ENCODE measurements at places on chromosomes 7 and 10. TPM values are rescaled to one million over a fixed set of nuclear protein-coding genes. Genes with fewer than 3 reads are reported as not detected.
A peak's percentile ranks its signal among the peaks of the same experiment; 100 is the strongest.

DNA sequence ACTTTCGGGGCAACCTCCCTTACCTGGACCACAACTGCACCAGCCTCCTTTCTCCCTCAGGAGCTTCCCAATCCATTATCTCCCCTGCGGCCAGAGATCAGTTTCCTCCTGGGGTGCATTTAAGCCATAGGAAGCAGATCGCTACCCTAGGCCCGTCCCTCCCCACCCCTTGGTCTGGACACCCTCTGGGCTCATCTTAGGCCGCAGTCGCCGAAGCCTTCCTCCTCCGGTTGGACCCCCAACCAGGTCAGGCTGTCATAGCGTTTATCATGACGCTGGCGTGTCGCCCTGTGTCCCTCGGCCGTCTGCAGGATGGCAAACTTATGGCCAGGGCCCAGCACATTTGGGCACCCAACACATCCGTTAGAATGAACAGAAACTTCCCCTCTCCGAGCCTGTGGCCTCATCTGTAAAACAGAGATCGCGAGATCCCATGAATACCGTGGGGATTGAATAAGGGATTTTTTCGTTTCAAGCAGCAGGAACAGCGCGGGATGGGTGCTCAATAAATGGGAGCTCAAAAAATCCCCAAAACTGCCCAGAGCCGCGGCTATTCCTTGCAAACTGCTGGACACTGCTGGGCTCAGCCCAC, 669 bp upstream of the AP5Z1 start:
- peaks cover 4% of the 10 kb centered on the region for H3K4me1 ChIP-seq
- peak; percentile 75 for DNase-seq
- H3K27me3 ChIP-seq = no peaks in the 10 kb centered on the region
- peaks cover 5% of the 10 kb centered on the region for H3K36me3 ChIP-seq
- H3K4me3 ChIP-seq = peak overlapping the region; percentile 83

GRCh38 chr7:127618775-127619174, 833 bp upstream of the PAX4 start:
- peaks cover 81% of the 10 kb centered on the region for H3K27me3 ChIP-seq
- H3K36me3 ChIP-seq = no peaks in the 10 kb centered on the region
- H3K4me3 ChIP-seq = no peak overlapping the region
- H3K4me1 ChIP-seq = 0 out of 2 replicates have a peak, but pooled peaks cover 2% of the 10 kb centered on the region
- no peak for DNase-seq
- H3K27ac ChIP-seq = no peak overlapping the region

- H3K4me3 ChIP-seq = no peak overlapping the region
- H3K27me3 ChIP-seq = no peaks in the 10 kb centered on the region
- no peak for DNase-seq
- no peaks in the 10 kb centered on the region for H3K36me3 ChIP-seq
- no peaks in the 10 kb centered on the region for H3K4me1 ChIP-seq
- H3K27ac ChIP-seq = no peak overlapping the region
These were observed 70.1 kb upstream of the RAB11FIP2 start for GRCh38 chr10:118116715-118117449.

DNA sequence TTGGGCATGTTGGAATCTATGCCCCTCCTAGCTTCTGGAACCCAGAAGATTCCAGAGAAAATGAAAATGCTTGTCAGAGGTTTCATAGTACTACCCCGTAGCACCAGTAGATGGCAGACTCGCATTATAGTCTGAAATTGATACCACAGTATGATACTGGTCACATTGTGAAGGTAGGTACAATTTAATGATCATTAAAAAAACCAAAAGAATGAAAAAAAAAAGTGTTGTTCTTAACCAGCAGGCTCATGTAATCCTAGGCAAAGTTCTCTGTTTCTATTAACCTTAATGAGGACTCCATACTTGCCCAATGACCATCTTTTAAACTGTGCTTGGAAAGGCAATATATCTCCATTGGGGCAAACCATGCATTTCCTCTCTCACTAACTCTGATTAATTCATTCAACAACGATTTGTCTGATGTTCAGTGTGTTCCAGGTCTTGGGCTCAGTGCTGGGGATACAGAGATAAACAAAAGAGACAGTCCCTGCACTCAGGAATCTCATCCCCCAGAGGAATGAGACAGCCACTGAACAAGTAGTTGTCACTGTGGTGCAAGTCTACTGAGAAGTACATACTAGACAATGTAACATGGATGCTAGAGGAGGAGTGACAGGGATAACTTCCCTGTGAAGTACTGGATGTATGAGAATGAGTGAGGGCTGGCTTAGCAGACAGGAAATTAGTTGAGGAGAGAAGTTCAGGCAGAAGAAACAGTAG, 223.5 kb upstream of the PHYHIPL start:
- no peak overlapping the region for H3K27ac ChIP-seq
- peak; percentile 42 for DNase-seq
- H3K27me3 ChIP-seq = peaks cover 12% of the 10 kb centered on the region
- no peak overlapping the region for H3K4me3 ChIP-seq
- no peaks in the 10 kb centered on the region for H3K36me3 ChIP-seq
- no peaks in the 10 kb centered on the region for H3K4me1 ChIP-seq

DNA sequence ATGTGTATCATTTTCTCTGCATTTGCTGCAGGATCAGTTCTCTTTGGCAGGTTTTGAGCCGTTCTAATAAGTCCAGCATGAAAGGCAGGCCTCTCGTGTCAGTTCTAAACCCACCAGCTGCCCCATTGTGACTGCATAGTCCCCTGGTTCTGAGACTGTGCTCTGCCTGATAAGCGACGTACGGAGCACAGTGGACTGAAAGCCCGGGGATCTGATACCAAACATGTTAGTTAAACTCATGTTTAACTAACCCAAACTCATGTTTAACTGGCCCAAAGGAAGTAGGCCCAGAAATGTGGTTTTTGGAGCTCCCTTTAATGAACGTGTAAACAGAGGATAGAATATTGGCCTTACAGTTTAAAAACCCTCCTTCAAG, 98.0 kb upstream of the PDCD4 start:
- no peak overlapping the region for H3K27ac ChIP-seq
- H3K36me3 ChIP-seq = no peaks in the 10 kb centered on the region
- H3K4me3 ChIP-seq = no peak overlapping the region
- no peak for DNase-seq

GRCh38 chr7:143223784-143224183, 1.9 kb downstream of the TAS2R40 start:
- no peaks in the 10 kb centered on the region for H3K36me3 ChIP-seq
- H3K4me3 ChIP-seq = no peak overlapping the region
- H3K27me3 ChIP-seq = peaks cover 28% of the 10 kb centered on the region
- no peak for DNase-seq
- H3K27ac ChIP-seq = no peak overlapping the region

DNA sequence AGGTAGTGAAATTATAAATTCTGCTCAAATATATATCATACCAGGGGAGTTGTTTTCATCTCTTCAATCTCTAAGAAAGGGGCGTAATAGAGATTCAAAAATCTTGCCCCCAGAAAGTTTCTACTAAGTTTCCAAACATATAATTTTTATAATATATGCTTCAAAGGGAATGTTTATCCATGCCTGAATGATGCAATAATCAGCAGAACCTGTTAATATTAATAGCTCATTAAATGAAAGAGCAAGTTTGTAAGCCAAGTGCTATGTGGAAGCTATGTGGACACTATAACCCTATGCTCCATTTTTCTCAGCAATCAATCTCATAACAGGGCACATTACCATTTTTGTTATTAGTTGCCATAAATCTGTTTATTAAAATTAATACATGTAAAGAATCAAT, 25.3 kb downstream of the VPS41 start:
- H3K36me3 ChIP-seq = no peaks in the 10 kb centered on the region
- no peaks in the 10 kb centered on the region for H3K4me1 ChIP-seq
- H3K27me3 ChIP-seq = no peaks in the 10 kb centered on the region
- no peak for DNase-seq
- H3K27ac ChIP-seq = no peak overlapping the region

- no peaks in the 10 kb centered on the region for H3K36me3 ChIP-seq
- H3K4me1 ChIP-seq = no peaks in the 10 kb centered on the region
- no peak overlapping the region for H3K27ac ChIP-seq
- no peak overlapping the region for H3K4me3 ChIP-seq
These were observed 116.1 kb upstream of the PALS2 start for GRCh38 chr7:24457219-24457558.

Gene GET4
- 10.6 TPM for total RNA-seq

Gene PKD2L1
- total RNA-seq = not detected

Gene ACHE
- total RNA-seq = not detected

- no peak for DNase-seq
- no peak overlapping the region for H3K27ac ChIP-seq
- no peaks in the 10 kb centered on the region for H3K4me1 ChIP-seq
- no peak overlapping the region for H3K4me3 ChIP-seq
These were observed 39.8 kb downstream of the ELFN1 start for GRCh38 chr7:1709900-1710299.

GRCh38 chr10:60646966-60647796, 131.1 kb upstream of the CDK1 start:
- no peak overlapping the region for H3K4me3 ChIP-seq
- DNase-seq = peak; percentile 69
- H3K27ac ChIP-seq = no peak overlapping the region

GRCh38 chr7:144534655-144535395, 131.3 kb upstream of the NOBOX start:
- no peak overlapping the region for H3K4me3 ChIP-seq
- H3K27me3 ChIP-seq = no peaks in the 10 kb centered on the region
- H3K27ac ChIP-seq = no peak overlapping the region
- H3K4me1 ChIP-seq = no peaks in the 10 kb centered on the region
- DNase-seq = no peak

Gene CYP26C1
- under 0.01 TPM for total RNA-seq

DNA sequence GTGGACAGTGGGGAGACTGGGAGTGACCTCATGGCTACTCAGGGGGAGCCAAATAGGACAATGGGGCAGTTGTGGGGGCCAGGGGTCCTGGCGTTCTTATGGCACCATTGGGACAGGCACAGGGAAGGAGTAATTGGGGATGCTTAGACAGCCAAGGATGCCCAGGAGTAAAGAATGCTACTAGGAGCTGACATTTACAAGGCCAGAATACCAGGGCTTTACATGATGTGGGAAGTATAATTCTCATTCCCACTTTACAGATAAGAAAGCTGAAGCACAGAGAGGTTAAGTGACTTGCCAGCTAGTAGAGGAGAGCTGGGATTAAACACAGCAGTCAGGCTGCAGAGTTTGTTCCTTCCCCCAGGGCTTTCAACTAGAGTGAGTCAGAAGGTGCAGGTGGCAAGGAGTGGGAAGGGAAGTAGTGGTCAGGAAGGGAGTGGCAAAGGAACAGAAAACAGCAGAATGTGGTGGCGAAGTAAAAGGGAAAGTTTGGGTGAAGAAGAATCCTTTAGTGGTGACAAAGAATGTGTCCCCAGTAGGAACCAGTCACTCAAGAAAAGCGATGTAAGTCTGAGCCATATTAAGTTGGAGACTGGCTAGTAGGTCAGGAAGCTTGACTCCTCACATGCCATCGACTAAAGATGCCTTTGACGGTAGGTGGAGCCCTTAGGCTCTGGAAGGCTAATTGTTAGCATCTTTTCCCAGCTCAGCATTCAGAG, 32.8 kb downstream of the CPVL start:
- H3K4me3 ChIP-seq = no peak overlapping the region
- no peak for DNase-seq
- H3K27ac ChIP-seq = no peak overlapping the region
- no peaks in the 10 kb centered on the region for H3K4me1 ChIP-seq
- peaks cover 4% of the 10 kb centered on the region for H3K27me3 ChIP-seq

DNA sequence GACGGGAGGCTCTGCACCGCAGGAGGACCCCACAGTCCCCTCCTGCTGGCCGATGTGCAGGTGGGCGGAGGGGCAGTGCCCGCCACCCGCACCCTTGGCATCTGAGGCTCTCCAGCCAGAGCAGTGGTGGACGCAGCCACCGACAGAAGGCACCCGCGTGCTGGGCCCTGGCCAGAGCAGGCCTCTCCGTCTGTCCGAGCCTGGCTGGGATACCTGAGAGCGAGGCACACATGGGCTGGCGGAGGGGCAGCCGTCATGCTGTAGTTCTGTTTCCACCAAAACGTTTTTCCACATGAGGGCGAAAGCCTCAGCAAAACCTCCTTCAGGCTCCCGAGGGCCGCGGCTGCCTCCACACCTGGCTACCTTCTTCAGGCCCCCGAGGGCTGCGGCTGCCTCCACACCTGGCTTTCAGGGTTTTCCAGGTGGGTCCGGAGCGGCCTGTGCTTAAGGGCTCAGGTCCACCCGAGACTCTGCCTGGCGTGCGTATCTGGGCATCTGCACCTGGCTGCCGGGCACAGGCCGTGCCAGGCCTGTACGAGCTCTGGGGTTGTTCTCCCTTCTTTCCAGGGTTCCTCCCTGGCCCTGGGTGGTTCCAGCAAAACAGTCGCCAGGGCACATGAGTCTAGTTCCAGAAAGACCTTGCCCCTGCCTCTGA, 115.5 kb downstream of the INPP5A start:
- peaks cover 7% of the 10 kb centered on the region for H3K36me3 ChIP-seq
- H3K27me3 ChIP-seq = no peaks in the 10 kb centered on the region
- no peaks in the 10 kb centered on the region for H3K4me1 ChIP-seq
- DNase-seq = no peak

Data from IMR-90 (cell line).